ENCODE measurements at places on chromosomes 5 and 9.

GRCh38 chr9:123620239-123620638, 264.2 kb downstream of the CRB2 start:
- DNase-seq: no peak

- DNase-seq: no peak
Observed at GRCh38 chr5:149221326-149221725, 50.3 kb upstream of the AFAP1L1 start.

- no peak for DNase-seq
Observed at GRCh38 chr5:14231156-14231555, 88.0 kb downstream of the TRIO start.

- DNase-seq: no peak
Observed at GRCh38 chr5:76986825-76987526, 34.1 kb downstream of the CRHBP start.

DNA sequence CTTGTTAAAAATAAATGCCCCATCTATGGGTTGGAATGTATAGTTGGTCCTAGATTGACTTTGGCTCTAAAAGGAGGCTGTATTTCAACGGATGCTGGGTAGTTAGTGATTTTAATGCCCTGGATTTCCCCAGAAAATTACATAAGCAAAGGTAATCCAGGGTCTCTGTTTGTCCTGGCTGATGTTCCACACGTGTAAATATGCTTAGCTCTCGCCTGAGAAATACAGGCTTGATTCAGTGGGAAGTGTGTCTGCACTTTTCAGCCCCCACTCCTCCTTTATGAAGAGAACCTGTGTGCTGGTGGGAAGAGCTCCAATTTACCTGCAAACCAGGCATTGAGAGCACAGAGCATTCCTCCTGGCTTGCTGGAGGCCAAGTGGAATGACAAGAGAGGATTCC, 294.6 kb upstream of the CLINT1 start:
- no peak for DNase-seq

DNA sequence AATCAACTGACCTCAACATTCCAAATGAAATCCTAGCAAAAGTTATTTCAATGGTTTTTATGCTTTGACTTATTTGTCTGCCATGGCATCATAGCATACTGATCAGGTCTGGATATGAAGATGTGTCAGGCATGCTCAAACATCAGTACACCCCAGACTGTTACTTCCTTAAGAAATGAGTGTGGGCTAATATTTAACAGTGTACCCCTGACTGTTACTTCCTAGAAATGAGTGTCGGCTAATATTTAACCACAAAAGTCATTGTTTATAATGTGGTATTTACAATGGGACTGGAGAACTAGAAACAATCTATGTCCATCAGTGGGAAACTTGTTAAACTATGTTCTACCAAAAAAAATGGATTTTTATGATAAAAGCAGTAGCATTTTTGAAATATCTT, 38.1 kb upstream of the HNRNPA0 start:
- no peak for DNase-seq

DNA sequence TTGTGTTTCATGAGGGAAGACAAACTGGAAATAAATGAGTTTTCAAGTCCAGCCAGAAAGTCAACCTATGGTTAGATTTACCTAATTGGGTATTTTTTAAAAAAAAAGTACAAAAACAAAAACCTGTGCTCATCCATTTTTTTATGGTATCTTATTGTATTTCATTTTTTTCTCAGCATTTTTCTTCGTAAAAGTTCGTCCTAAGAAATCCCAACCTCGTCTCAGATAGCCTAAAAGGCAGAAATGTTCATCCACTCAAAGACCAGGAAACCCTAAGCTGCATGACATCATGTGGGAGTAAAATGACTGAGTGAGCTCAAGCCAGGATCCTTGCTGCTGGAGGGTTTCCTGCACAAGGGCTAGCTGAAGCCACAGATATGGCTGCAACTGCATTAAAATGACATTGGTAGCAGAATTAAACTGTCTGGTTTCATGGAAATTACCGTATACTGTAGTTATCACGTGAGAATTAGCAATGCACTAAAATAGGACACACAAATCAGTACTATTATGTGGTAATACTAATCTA, 70.4 kb downstream of the NFIB start:
- DNase-seq: no peak

DNA sequence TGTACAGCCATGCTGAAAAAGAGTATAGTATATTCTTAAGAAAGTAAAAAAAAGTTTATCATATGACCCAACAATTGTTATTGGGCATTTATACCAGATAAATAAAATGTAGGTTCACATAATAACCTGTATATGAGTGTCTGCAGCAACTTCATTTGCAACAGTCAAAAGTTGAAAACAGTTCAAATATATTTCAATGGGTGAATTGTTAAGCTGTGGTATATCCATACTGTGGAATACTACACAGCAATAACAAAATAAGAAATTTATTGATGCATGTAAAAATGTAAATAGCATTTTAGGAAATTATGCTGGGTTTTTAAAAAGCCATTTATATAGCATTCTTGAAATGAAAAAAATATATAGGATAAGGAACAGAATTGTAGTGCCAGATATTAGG, 1420.1 kb upstream of the ACO1 start:
- DNase-seq: no peak

DNA sequence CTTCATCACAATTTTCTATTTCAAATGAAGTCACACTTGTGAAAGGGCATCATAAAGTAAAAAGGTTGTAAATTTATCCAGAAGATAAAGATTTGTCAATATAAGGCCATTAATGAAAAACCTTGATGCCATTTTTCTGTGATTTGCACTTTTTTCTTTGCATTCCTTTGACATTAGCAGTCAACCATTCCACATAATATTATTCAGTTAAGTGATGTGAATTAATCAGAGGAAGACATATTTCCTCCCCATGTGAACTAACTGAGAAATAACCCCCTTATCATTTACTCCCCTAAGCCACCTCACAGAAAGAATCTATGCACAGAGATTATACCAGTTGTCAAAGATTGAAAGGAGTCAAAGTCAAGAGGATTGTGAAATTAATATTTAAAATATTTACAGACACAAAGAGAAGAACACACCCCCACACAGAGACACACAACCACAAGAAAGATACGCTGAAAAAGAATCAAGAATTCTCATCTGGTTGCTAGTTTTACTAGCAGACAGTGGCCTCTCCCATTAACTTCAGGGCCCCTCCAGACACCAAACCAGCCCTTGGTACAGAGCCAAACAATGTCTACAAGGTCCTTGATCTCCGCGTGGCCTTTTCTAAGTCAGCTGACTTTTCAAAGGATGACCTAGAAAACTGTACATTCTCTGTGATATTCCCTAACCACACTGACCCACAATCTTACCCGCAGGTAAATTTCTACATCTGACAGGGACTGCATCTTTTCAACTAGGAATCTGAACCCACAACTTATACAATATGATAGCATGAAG, 29.5 kb downstream of the GNAQ start:
- no peak for DNase-seq

- no peak for DNase-seq
Observed at GRCh38 chr5:154421868-154422267, 23.9 kb upstream of the SAP30L start.

- DNase-seq: no peak
Observed at GRCh38 chr9:118975736-118976135, 393.5 kb downstream of the BRINP1 start.

GRCh38 chr5:177995691-177996595, at the start of gene PROP1:
PROP1 (minus strand) TSS chr5:177996242; CDS start chr5:177995933, 309 bp downstream.
- no peak for DNase-seq

- no peak for DNase-seq
Observed at GRCh38 chr5:14745753-14746152, 81.2 kb downstream of the OTULIN start.

DNA sequence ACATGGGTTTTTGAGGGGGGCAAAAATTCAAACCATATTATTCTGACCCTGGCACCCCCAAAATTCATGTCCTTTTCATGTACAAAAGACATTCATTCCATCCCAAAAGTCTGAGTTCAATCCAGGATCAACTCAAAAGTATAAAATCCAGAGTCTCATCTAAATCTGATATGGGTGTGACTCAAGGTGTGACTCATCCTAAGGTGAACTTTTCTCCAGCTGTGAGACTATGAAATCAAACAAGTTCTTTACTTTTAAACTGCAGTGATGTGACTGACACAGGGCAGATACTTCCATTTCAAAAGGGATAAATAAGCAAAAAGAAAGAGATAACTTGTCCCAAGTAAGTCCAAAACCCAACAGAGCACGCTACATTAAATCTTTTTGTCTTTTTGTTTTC, 20.6 kb upstream of the CYLC2 start:
- DNase-seq: no peak

DNA sequence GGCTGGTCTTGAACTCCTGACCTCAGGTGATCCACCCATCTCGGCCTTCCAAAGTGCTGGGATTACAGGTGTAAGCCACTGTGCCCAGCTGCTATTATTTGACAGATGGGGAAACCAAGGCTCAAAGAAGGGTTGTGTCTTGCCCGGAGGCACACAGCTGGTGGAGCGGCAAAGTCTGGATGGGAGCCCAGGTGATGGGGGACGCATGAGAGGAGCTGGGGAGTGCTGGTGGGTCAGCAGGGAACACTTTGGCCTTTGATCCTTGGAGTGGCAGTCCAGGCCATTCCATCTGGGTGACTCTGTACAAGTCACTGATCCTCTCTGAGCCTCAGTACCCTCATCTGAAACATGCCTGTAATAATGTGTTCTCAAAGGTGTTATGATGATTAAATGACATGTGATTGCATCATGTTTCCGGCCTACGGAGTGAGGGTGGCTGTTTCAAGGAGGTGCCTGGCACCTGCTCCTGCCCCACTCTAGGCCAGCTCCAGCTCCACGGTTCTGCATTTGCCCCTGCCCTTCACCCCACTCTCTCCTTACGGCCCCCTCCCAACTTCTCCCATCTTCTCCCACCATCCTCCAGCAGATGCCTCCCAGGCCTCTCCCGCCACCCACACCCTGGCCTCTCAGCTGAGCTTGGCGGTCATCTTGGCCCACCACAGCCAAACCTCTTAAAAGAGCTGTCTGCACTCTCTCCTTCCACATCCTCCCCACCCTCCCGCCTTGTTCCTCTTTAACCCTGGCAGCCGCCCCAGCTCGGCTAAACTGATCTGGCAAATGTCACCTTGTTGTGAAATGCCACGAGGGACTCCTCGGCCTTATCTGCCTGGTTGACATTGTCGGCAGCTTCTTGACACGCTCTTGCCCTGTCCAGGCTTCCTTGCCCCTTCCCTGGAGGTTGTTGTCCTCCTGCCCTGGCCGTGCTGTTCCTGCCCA, 5.5 kb upstream of the DBN1 start:
- peak; percentile 36 for DNase-seq

GRCh38 chr5:52491818-52492217, 295.9 kb upstream of the ITGA1 start:
- DNase-seq: no peak

DNA sequence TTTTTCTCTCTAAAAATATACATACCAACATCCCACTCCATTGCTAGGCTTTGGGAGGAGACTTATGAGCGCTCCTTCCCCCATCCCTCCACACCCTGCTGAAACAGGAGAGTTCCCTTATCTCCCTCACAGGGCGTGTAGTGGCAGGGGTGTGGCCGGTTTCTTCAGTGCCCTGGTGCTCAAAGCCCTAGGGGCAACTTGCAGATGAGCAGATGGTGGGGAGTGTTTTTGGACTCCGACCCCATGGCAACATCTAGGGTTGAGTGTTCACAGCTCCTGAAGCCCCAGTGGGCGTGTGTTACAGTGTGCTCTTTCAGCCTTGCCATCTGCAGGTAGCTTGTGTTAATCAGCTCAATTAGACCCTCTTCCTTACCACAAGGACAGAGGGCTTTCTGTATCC, 409.5 kb downstream of the MAT2B start:
- no peak for DNase-seq

- no peak for DNase-seq
Observed at GRCh38 chr5:102314328-102314727, 18.2 kb upstream of the SLCO4C1 start.

Measured in KG1 (cell line).